Iris pigment epithelial cell (primary cell): ENCODE measurements at places on chromosomes 12 and 14.

GRCh38 chr12:26017484-26018211 is 59.2 kb downstream of the RASSF8 start:
- DNase-seq: peak; percentile 39

DNA sequence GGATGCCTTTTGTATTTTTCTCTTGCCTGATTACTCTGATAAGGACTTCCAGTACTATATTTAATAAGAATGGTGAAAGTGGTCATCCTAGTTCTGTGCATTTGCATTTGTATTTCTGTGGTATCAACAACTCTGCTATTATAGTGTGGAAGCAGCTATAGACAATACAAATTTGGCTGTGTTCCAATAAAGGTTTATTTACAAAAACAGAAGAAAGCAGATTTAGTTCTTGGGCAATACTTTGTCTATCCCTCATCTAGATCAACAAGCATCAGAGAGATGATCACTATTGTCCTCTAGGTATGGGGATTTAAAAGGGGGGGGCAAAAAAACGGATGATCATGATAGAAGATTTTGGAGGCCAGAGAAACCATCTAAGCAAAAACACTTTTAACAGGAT is 19.1 kb upstream of the BTG1 start:
- no peak for DNase-seq

- peak; percentile 16 for DNase-seq
These were observed 41.5 kb downstream of the KIF21A start for GRCh38 chr12:39401459-39401858.

DNA sequence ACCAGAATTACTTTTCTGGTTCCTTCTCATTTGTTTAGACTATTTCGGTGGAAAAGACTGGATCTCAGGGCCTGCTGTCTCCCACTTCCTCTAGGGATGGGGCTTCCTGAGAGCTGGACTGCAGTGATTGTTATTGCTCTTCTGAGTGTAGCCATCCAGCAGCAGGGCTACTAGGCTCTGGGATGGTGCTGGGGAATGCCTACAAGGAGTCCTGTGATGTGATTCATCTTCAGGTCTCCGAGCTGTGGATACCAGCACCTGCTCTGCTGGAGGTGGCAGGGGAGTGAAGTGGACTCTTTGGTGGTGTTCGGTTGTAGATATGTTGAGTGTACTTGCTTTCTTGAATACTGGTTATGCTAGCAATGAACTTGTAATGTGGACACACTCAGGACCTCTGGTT is 42.7 kb downstream of the AEBP2 start:
- DNase-seq: peak; percentile 24
